ENCODE measurements at places on chromosomes 12 and 14.

GRCh38 chr12:105427883-105428282, 97.4 kb downstream of the C12orf75 start:
- no peak for DNase-seq

GRCh38 chr12:7129287-7129871, 690 bp upstream of the RBP5 start:
- no peak for DNase-seq

GRCh38 chr14:26526137-26526536, 71.7 kb downstream of the NOVA1 start:
- DNase-seq: no peak

DNA sequence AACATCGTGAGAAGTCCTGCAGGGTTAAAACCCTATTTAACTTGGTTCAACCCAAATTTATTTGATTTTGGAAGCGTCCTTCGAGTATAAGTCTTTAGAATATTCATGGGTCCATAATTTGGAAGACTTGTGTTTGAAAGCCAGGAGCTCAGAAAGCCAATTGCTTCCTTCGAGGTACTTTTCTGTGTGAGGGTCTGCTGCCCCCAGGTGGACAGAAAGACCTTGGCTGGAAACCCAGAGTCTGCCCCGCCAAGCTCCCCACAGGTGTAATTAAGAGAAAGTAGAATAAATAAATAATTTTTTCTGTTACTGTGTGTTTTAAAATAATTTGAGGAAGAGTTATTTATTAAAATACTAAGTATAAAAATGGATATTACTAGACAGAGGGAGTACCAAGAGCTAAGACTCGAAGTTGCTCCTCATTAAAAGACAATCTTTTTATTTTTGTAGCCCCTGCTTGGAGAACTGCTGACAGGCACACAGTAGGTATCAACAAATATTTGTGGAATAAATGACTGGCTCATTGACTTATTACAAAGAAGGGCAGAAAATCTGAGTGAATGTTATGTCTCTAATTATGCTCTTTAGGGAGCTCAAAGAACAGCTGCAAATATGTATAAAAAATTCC, 105.8 kb downstream of the PAH start:
- no peak for DNase-seq

GRCh38 chr14:77488558-77488957, 10.1 kb downstream of the ISM2 start:
- no peak for DNase-seq

DNA sequence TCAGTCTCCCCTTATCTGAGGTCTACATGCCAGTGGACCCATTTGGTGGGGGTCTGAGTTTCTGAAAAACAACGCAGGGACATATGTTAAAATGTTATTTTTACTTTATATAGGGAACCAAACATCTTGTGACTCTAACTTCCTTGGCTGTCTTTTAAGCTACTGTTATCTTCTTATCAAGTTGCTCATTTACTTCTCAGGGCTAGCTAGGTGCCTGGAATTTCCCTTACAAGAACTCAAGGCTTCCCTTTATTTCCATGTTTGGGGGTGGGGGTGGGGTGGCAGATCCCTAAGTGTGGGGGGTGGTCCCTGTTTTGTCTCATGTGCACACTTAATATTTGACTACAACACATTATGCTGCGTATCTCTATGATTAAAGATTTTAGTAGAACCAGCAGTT, 31.6 kb downstream of the PPP1R36 start:
- DNase-seq: no peak

GRCh38 chr12:126668961-126669360, 1598.0 kb upstream of the TMEM132C start:
- no peak for DNase-seq

DNA sequence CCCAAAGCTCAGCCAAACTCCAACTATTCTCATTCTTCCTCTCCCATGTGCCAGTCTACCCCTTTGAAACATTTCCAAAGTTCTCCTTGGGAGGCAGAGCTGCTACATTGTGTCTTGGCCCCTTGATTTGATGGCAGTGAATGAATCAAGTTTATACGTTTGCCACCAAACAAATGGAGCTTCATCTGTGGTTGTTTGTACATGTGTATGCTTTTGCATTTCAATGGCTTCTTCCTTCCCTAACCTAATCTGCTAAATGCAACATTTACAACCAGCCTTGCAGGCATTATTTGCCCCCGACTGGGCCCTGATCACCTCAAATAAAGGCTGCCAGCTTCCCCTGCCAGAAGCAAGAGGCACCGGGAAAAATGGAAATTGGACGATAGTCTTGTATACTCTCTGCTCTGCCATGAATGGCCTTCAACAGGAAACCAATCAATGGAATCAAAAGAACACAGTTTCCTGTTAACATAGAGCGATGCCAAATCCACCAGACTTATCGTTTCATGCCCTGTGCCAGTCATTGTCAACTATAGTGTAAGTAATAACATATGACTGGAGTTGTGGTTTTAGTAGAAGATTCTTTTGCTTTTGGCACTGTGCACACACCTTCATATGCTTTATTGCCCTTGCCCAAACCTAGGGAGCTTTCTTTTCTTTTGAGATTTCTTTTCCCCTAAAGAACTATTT, 97.8 kb downstream of the TMEM30B start:
- DNase-seq: no peak

DNA sequence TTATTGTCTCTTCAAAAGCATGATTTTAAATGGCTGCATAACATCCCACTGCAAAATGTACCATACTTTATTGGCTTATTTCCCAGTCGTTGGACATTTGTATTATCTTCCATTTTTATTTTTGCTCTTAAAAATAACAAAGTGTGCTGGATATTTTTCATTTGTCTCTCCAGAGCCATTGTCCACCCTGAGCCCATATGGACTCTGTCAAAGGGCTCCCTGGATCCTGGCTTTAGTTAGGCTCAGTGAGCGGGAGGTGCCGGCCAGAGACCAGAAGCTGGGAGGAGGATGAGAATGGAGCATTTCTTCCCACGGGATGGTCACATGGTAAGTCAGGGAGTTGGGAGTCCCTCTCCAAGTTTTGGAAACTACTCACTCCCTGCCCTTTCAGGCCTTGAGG, 296.9 kb downstream of the NUAK1 start:
- no peak for DNase-seq

GRCh38 chr12:86435053-86435452, 178.9 kb upstream of the MGAT4C start:
- no peak for DNase-seq

DNA sequence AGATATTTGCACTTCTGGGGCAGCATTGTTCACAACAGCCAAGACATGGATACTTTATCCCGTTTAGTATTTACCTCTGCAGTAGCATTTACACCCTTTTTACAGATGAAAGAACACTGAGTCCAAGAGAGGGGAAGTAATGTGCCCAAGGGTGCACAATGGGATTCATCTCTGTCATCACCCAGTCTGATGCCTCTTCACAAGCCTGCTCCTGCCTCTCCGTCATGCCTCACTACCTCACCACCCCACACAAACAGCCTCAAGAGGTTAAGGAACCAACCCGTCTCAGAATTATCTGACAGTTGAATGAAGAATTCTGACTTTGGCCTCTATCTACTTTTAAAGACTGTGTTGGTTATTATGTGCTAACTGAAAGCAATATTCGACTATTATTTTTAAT, 368.4 kb downstream of the ATP23 start:
- no peak for DNase-seq

GRCh38 chr14:24078146-24078545, 6.8 kb downstream of the CPNE6 start:
- DNase-seq: no peak

DNA sequence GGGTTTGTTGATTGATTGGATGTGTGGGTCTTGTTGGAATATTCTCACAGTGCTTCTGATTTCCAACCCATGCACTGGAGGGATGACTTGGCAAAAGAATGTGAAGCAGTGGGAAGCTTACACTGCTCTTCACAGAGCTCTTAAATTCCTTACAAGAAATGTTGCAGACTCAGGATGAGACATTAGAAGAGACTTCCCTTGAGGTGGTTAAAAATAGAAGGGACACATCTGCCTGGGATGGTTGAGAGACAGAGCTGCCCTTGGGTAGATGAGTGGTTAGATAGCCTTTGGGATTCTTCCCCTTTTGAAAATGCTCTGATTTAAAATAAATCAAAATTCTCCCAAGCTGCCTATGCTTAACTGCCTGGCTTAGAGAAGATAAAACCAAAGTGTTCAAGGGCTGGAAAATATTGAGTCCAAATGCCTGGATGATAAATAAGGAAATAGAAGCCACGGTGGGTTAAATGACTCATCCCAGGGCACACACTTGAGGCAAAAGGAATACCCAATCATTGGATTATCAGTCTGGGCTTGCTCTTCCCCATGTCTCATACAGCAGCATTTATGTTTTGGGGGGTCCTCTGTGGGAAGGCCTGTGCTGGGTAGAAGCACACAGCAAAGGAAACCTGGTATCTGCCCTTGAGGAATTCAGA, 264.3 kb downstream of the AKAP6 start:
- DNase-seq: no peak

- no peak for DNase-seq
Measured at GRCh38 chr14:104036212-104036611, 49.3 kb upstream of the ASPG start.

DNA sequence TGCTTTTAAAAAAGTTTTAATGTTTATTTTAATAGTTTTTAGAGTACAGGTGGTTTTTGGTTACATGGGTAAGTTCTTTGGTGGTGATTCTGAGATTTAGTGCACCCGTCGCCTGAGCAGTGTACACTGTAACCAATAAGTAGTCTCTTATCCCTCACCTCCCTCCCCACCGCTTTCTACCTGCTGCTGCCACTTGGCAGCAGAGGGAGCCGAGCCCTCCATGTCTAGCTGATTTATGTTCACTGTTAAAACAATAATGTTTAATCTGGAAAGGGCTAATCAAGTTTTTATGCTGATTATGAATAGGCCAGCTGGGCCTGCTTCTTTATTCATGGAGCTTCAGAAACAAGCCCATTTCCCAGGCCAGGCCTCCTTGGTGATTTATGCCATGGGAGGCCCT, 73.1 kb downstream of the ADCK1 start:
- DNase-seq: no peak

- no peak for DNase-seq
Measured at GRCh38 chr12:124632519-124632984, 65.1 kb upstream of the NCOR2 start.

- DNase-seq: peak; percentile 29
Measured at GRCh38 chr14:101813171-101813759, 51.8 kb downstream of the PPP2R5C start.

DNA sequence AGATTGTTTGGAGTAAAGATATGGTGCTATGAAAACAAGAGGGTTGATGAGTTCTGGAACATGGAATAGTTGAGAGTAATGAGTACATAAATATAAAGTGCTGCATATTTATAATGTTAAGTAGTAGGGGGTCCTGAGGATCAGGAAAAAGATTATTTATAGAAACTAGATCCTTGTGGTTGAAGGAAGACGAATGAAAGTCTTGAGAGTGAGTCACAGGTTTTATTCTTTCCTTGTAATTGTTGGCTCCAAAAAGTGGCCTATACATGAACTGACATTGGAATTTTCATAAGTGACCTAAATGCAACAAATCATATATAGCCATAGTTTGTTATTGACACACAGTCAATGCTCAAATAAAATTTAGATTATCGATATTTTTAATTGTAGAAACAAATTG, 440.4 kb upstream of the PRICKLE1 start:
- no peak for DNase-seq

- no peak for DNase-seq
Measured at GRCh38 chr12:52308806-52309425, 12.3 kb downstream of the KRT83 start.

DNA sequence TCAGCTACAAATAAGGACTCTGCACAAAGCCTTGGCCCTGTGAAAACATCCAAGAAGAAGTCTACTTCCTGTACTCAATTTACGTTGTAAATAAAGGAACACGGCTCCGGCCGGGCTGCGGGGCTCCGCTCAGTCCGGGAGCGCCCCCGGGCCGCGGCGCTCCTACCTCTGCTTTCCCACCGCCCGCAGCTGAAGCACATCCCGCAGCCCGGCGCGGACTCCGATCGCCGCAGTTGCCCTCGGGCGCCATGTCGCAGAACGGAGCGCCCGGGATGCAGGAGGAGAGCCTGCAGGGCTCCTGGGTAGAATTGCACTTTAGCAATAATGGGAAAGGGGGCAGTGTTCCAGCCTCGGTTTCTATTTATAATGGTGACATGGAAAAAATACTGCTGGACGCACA, 502.3 kb upstream of the FOXG1 start:
- DNase-seq: no peak

DNA sequence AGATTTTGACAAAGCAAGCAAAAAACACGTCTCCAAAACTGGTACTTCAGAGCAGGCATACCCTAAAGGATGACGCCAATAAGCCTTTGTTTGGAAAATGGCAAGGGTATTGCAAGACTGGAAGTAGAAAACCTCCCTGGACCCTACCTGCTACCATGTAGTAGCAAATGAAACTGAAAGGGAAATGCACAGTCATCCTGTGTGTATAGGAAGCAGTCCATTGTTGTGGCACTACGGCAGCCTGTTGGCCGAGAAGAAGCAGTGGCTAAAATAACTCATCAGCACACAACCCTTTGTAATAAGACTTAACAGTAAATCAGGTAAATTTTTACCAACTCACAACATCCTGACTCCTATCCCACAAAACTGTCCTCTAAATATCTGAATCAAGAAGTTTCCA, 386.4 kb downstream of the RGS6 start:
- DNase-seq: no peak

DNA sequence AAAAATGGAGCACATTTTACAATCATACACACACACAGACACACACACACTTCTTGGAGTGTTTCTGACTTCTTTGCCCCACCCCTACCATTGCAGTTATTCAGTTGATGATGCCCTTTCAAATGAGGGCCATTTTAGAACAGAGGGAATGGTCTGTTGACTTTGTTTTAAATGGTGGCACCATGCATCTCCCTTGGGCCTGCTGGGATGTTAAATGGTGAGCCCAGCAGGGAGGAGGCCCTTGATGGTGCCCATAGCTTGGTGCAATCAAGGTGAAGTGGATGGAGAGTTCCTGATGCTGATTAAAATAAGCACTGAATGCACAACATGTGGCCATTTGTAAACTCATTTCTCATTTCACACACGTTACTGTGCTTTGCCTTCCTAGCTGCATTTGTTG, 13.3 kb downstream of the C12orf75 start:
- DNase-seq: no peak
